NCI-H187 (cell line): ENCODE measurements at places on chromosomes 3 and 15.

- no peak for DNase-seq
These were observed 257.2 kb upstream of the SOX2 start for GRCh38 chr3:181454451-181455027.

DNA sequence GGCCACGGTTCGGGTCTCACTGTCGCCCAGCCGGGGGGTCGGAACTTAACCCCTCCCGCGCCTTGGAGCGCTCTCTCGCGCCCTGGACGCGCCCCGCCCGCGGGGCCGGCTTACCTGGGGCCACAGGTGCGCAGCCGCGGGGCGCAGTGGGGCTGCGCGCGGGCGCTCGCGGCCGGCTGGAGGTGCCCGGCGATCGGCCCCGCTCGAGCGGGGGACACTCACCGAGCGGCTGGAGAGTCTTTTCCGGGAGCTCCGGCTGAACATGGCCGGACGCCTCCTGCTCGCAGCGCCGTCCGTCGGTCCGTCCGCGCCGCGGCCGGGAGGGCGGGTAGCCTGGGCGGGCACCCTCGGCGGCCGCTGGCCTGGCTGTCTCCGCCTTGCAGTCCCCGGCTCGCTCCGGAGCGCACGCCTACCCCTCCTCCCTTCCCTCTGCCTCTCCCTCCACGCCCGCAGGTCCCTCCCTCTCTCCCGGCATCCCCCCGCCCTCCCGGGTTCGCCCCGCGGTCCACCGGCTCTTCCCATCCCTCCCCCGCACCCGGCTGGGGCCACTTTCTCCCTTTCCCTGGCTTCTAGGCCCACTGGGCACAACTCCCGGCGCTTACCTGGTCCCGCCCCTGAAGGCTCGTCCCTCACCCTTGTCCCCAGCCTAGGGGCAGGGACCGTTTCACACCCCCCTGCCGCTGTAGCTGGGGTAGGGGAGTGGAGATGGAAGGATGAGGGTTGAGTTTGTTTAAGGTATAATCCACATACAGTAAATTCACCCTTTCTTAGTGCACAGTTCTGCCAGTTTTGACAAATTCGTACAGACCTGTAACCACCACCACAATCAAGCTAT, 220.1 kb upstream of the PRICKLE2 start:
- no peak for DNase-seq

DNA sequence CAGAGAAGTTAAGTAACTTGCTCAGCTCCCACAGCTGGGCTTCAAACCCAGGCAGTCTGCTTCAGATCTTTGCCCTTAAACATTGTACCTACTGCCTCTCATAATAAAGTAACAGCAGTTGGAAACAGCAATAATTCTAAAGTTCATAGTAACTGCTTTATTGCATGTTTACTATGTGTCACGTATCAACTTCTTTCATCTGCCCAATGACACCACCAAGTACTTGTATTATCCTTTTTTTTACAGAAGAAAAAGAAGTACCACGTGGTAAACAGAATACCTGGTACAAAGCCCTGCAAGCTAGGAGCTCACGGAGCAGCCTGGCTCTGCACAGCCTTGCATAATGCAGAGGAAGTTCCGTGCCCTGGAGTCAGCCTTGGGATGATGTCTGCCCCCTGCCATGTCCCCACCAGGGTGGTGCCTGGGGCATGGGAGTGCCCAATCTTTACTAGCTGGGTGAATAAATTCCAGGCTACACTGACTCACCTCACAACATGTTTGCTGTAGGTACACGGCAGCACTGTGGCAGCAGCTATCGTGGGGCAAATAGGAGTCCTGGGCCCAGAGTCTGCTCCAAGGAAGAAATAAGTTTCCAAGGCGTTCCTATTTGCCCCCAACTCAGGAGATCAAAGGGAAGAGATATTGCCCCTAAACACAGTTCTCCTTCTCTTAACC, 77.2 kb downstream of the LDHAL6B start:
- DNase-seq = no peak

- no peak for DNase-seq
These were observed 181.8 kb upstream of the TBL1XR1 start for GRCh38 chr3:177379045-177379444.
